ENCODE measurements at places on chromosomes 1 and 21. TPM values are rescaled to one million over a fixed set of nuclear protein-coding genes. Genes with fewer than 3 reads are reported as not detected.

The HP1BP3 gene
- 111 TPM for total RNA-seq

The CACHD1 gene
- total RNA-seq: 5.9 TPM

The ANKRD65 gene
- not detected for total RNA-seq

The OVAAL gene
- total RNA-seq: not detected

The CDK18 gene
- 0.28 TPM for total RNA-seq

The PGLYRP3 gene
- not detected for total RNA-seq

The FNDC10 gene
- 0.28 TPM for total RNA-seq

The LCE1D gene
- total RNA-seq: not detected

GRCh38 chr1:98179151-98179773, 258.4 kb upstream of the DPYD start:
- DNase-seq: no peak

DNA sequence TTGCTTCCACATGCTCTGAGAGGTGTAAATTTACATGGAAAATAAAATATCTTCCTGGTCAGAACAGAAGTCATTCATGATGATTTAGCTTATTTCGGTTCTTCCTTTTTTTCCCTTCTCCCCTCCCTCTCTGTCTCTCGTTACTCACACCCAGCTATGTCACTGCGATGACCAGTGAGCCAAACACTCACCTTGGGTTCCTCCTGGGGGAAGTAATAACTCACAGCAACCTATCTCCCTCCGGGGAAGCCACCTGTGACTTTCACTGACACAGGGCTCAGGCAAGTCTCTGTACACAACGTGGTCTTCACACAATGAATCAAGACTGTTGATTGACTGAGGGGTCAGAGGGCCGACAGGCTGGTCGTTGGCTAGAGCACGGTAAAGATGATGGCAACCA, 135.3 kb upstream of the VANGL1 start:
- DNase-seq: no peak

GRCh38 chr1:24293392-24294227, 25.5 kb upstream of the GRHL3 start:
- no peak for DNase-seq

DNA sequence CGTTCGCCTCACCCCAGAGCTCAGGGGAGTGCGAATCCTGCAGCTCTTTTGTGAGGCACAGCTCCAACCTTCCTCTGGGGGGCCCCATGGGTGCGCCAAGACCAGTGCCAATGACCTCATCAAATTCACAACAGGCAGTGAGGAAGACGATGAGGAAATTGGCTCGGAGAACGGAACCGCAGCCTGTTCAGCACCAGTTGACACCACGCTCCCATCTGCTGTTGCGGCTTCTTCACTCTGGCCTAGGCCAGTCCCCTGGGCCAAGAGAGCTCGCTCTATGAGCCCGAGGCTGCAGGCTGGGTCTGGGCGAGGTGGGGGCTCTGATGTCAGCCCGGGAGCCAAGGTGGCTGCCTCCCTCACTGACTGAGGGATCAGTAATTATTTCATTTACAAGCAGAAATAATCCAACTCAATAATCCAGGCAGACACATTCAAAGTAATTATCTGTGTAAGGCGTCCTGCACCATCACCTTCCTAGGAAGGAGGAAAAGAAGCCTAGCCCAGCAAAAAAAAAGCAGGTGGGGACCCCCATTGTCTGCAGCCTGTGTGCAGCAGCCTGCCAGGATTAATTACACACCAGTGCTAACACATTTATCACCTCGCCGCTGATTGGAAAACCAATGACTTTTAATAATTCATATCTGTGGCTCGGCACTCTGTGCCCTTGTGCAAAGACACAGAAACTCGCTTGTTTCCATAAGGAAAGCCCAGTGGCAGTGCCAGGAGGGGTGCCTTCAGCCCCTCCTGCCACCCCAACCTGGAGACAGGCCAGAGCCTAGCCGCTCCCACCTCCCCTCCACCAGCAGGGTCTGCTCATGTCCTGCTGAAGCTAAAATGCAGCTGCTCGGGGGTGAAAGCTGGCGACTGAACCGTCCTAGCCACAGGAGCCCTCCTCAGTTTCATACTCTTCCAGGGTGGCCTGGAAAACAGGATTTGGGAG, 1.9 kb downstream of the PLEKHA6 start:
- DNase-seq: no peak

GRCh38 chr21:29827236-29827635, 112.6 kb downstream of the GRIK1 start:
- DNase-seq: no peak

GRCh38 chr1:210057593-210057992, 119.6 kb downstream of the SYT14 start:
- DNase-seq: no peak

DNA sequence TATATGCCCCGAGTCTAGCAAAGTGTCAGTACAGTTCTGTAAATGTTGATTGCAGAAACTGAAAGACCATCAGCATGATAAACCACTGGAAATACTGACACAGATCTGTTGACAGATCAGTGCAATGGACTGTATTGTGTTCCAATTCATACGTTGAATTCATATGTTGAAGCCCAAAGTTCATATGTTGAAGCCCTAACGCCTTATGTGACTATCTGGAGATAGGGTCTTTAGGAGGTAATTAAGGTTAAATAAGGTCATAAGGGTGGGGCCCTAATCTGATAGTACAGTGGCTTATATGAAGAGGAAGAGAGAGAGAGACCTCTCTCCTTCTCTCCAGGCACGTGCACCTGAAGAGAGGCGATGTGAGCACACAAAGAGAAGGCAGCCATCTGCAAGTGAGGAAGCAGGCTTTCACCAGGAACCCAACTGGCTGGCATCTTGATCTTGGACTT, 144.7 kb downstream of the MRPL39 start:
- DNase-seq: no peak

DNA sequence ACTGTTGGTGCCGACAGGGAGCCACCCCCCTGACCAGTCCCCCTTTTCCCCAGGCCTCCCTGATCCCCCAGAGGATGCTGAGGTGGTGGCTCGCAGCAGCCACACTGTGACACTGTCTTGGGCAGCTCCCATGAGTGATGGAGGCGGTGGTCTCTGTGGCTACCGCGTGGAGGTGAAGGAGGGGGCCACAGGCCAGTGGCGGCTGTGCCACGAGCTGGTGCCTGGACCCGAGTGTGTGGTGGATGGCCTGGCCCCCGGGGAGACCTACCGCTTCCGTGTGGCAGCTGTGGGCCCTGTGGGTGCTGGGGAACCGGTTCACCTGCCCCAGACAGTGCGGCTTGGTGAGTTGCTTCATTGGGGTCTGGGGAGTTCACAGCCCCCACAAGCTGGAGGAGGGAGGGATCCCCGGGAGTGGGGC, 89.2 kb downstream of the TRIM11 start:
- DNase-seq: no peak

DNA sequence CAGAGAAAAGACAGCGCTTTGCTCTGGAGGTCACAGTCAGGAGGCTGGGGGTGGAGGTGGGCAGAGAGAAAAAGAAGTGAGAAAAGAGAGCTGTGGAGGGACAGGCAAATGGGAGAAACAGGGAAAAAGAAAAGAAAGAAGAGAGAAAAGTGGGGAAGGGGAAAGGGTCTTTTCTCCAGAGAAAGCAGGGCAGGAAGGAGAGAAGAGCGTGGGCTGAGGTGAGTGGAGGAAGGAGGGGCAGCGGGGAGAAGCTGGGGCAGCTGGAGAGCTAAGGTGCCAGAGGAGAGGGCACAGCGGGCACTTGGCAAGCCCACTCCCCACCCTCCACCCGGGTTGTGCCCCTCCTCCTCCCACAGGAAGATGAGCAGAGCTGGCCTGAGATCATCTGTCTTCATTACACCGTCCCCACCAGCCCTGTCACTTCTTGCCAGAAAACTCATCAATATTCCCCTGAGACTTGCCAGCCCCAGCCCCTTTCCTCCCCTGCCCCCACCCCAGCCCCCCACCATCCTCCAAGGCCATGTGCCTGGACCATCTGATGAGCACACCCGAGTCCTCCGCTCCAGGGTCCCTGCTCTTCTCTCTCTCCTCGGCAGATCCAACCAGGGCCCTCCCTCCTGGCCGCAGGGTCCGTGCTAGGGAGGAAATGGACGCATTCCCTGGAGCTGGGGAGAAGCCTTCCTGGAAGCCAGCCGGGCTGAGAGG, 17.0 kb upstream of the BLACAT1 start:
- no peak for DNase-seq

DNA sequence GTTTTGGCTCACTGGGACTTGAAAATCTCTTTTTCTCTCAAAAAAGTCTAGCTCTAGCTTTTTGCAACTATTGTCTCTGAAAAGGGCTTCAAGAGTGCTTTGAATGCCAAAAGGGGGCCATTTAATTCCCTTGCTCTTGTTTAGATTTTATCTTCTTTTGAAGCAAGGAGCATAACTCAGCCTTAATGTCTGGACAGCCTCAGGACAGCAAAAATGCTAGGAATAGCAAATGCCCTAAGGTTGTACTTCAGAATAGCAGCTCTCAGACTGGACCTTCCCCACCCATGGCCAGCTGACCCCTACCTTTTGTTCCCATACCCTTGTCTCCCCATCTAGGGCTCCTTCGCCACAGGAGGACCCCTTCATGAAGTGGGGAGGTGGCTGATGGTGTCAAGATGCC, 121.4 kb downstream of the KCNK1 start:
- DNase-seq: no peak

DNA sequence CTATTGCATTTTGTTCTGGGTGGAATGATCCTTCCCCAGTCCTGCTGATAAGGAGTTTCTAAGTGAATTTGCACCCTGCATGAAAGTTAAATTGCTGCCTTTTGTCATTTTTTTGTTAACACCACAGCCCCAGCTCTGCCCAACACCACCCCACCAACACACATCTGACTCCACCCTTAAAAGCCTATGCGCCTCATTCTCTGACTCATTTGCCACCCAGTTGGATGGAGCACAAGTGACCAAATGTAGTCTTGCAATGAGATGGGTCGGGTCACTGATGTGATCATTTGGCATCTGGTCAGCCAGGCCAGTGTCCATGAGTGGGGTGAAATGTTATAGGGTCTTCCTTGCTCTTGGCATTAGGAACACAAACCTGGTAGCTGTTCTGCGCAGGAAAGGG, 256.8 kb downstream of the KAZN start:
- DNase-seq: no peak

GRCh38 chr21:33300701-33301631, 23.8 kb upstream of the IFNAR1 start:
- no peak for DNase-seq

GRCh38 chr1:112686835-112687234, 12.4 kb downstream of the MOV10 start:
- no peak for DNase-seq

Data from IMR-90 (cell line).